ENCODE measurements at places on chromosomes 5 and 9.

DNA sequence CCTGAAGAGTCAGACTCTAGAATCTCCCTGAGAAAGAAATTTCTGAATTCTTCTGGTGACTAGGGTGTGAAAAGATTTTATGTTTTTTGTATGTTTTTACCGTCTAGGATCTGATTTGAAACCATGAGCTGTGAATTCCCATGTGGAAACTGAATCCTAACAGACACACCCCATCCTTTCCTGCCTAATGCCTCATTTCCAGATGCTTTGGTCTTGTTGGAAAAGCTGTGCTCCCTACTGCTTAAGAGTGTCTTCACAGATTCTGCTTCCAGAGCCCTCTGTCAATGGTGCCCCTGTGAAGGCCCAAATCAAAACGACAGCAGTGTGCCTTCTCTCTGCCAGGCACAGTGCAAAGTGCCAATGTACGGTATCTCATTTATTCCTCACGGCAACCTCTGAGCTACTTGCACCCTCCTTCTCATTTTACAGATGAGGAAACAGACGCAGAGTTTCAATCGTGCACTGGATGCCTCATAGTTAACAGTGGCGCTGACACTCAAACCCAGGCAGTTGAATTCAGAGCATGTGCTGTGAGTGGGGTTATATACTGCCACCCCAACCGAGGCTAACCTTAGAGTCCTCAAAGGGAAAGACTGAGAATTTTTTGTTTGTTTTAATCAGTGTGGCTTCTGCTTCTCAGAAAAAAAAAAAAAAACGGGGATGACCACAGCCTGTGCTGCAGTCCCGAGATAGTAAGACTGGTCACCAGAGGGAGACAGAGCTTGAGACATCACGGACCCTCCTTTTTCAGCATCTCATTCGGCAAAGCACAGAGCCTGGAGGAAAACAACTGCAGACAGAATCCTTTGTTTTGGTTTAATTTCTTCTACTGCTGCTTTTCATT is 188.4 kb downstream of the SNCAIP start:
- DNase-seq, result peak; percentile 26

DNA sequence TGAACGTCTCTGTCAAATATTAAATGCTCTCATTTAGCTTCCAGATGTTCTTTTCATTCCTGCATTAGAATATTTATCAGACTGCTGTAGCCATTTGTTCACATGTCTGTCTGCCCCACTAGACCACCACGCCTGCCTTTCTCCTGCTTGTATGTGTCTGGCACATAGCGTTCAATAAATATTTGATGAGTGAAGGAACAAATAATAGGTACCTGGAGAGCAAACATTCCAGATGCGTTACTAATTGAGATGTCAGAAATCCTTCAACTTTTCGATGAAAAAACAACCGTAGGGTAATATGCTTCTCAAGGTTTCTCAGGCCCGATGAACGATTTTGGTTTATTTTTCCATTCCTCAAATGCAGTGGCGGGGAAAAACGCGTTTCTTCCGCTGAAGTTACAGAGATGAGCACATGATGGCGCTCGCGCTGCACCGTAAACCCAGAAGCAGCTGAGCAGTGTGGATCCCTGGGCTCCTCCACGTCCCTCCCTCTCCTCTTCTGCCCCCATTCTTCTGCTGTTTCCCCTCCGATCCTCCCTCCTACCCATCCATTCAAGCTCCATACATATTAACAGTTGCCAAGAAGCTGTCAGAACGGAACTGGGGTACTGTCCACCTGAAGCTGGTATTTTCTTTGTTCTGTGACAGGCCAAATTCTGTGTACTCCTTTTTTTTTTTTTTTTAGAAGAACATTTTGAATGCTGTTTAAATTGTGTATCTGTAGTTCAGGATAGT is 245.4 kb downstream of the MPDZ start:
- peak; percentile 13 for DNase-seq

GRCh38 chr5:101292199-101292598 is 389.1 kb upstream of the ST8SIA4 start:
- DNase-seq, result no peak

GRCh38 chr5:116423141-116423540 is 151.5 kb downstream of the SEMA6A start:
- DNase-seq, result no peak

DNA sequence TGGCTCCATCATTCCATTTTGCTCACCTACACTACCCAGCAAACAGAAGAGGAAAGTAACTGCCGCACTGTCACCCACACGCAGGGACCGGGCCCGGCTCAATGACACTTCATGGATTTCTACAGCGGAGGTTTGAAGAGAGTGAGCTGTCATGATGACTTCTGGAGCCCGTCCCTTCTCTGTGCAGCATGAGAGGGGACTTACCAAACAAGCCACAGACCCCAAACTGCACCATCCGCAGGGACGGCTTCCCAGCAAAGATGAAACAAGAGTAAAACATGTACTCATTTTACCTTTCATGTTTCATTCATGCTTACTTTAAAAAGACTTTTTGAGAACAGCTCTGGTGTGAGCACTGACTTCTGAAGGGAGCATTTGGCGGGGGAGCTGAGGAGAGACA is 99.5 kb downstream of the TLE1 start:
- DNase-seq, result no peak

GRCh38 chr5:79834098-79834753 is 144.6 kb downstream of the CMYA5 start:
- no peak for DNase-seq

- no peak for DNase-seq
Observed at GRCh38 chr5:125180231-125180829, 433.9 kb upstream of the ZNF608 start.

DNA sequence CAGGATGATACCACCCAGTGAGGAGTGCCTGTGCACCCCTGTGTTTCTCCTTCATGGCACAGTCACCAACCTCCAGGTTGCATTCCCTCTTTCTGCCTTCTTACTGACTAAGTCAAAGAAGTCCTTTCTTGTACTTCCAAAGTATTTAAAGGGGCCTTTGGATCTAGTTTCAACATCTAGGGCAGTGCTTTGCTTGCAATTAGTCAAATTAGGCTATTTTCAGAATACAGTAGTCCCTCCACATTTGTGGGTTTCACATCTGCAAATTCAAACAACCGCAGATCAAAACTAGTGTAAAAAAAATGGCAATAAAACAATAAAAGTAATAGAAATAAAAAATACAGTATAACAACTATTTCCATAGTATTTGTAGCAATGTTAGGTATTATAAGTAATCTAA is 333.9 kb upstream of the SEMA6A start:
- no peak for DNase-seq

DNA sequence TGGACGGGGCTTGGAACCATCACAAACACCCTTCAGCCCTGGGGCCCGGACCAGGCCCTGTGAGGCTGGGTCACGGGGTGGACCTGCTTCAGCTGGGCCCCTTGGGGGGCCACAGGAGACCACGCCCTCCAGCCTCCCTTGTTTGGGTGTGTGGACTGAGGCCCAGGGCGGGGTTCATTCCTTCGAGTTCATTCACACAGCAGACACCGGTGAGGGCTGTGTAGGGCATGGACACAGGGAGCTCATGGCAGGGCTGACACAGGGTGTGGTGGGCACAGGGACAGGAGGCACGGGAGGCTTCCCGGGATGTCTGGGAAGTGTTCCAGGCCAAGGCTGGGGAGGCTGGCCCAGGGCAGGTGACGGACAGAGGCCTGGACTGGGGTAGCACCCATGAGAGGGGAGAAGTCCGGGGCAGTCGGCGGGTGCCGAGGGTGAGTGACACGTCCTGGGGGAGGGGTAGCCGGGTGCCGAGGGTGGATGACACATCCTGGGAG is 8.9 kb downstream of the DNLZ start:
- DNase-seq, result no peak

DNA sequence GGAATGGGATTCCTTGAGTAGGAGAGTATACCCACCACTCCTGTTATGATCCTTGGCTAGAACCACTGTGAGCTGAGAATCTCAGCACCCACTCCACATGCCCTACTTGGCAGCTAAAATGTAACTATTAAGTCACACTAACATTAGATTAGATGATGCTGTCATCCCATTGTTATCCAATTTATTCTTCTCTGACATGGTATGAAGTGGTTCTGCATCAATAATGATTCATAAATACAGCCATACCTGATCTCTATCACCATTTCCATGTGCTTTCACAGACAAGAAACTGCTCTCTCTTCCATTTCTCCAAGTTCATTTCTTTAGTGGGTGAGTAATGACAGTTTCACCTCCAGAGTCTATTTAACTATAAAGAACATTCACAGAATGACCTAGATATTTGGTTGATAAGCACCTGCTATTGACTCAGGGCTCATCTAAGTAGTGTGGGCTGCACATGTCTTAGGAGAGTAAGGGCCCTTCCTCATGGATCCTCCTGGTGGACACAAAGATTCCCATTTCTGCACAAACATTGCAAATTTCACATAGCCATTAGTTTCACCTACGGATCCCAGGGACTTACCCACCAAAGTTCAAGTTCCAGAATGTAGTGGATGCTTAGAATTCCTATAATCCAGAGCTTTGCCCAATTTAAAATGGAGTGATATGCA is 187.9 kb downstream of the EBF1 start:
- no peak for DNase-seq

DNA sequence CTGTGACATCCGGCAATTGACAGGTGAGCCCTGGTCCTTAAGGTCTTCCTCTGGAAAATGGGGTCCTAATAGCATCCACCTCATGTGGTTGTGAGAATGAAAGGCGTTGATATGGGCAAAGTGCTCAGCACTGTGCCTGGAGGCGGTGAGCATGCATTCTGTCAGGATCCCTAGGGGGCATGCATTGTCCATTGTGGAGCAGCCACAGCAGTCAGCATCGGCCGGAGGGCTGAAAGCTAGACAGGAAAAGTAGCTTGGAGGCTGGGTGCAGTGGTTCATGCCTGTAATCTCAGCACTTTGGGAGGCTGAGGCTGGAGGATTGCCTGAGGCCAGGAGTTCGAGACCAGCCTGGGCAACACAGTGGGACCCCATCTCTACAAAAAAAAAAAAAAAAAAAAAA is 122.2 kb downstream of the LHX2 start:
- no peak for DNase-seq

- no peak for DNase-seq
Observed at GRCh38 chr9:101427358-101427757, 8.2 kb downstream of the ALDOB start.

- no peak for DNase-seq
Observed at GRCh38 chr5:6583049-6583880, 49.6 kb downstream of the NSUN2 start.

DNA sequence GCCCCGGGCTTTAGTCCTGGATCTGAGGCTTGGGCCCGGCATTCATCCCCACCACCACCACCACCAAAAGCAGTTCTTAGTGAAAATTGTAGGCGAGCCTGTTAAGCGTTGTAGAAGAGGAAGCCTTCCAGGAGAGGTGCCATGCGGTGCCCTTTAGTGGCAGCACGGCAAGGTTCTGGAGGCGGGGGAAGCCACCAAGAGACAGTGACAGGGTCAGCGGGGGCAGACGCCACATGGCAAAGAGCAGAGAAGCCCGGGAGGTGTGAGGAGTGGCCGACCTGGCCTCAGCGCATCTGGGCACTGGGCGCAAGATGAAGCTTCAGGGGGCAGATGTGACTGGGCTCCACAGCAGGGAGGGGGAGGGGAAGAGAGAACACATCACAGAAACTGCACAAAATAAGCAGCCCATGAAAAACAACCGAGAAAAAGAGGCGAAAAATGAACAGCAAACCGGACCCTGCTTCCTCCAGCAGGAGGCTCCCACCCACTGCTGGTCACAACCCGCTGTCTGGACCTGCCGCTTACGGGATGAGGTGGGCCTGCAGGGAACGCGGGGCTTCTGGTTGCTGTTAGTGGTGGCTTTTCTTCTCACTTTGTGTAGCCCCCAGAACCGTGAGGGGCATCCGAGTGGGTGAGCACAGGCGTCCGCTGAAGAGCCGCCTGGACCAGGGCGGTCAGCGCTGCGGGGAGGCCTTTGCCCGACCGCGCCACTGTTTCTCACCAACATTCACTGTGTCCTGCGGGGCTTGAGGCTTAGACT is 4.3 kb downstream of the LRRC14B start:
- DNase-seq, result no peak

DNA sequence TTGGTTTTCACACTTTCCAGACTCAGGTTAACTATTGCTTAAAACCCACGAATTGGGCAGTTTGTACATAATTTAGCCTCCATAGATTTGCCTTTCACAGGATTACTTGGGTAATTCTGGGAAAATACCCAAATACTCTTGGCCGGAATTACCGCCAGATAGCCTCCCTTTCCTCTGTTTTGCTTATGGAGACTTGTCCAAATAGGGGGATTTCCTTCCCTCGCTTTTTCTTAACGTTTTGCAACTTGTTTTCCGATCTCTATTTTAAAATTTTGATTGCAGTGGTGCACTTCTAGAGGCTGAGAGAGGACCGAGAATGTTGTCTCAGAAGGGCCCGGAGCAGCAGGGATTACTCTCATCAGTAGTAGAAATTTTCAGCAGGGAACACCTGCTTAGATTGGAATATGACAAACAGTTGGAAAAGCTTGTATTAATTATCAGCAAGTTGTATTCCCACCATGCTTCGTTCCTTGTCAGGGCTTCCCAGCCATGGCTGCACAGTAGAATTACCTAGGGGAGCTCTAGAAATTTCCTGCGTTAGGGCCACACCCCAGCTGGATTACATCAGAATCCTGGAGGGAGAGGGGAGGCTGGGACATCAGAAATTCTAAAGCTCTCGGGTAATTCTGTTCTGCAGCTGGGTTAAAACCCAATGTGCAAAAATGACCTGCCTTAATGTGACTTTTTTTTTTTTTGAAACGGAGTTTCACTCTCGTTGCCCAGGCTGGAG is 329.1 kb downstream of the SH3GL2 start:
- DNase-seq, result no peak

- DNase-seq, result no peak
Observed at GRCh38 chr9:128479262-128479661, 23.5 kb downstream of the ODF2 start.

DNA sequence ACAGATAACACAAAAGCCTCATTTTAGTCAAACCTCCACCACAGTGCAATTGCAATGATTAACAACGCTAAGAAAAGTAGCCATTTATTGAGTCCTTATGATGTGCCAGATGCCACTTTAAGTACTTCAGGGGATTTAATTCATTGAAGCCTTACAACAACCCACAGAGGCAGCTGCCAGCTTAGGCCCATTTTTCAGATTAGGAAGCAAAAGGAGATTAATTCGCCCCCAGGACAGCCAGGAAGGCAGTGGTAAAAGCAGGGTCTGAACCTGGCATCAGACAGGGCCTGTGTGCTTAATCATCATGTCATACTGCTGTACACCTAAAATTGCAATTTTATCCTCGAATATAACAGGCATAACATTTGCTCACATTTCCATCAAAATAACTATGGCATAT is 23.9 kb downstream of the MED27 start:
- DNase-seq, result no peak

GRCh38 chr9:6838158-6838557 is 80.4 kb downstream of the KDM4C start:
- no peak for DNase-seq

GRCh38 chr5:142330444-142330843 is 5.6 kb upstream of the SPRY4 start:
- no peak for DNase-seq

GRCh38 chr5:77494935-77495334 is 2.8 kb upstream of the WDR41 start:
- DNase-seq, result no peak

- no peak for DNase-seq
Observed at GRCh38 chr9:524008-524407, 309.3 kb downstream of the DOCK8 start.

Measured in caudate nucleus (tissue), 63 donors.